Fibroblast of skin of back (primary cell): ENCODE measurements at places on chromosomes 4 and X.

DNA sequence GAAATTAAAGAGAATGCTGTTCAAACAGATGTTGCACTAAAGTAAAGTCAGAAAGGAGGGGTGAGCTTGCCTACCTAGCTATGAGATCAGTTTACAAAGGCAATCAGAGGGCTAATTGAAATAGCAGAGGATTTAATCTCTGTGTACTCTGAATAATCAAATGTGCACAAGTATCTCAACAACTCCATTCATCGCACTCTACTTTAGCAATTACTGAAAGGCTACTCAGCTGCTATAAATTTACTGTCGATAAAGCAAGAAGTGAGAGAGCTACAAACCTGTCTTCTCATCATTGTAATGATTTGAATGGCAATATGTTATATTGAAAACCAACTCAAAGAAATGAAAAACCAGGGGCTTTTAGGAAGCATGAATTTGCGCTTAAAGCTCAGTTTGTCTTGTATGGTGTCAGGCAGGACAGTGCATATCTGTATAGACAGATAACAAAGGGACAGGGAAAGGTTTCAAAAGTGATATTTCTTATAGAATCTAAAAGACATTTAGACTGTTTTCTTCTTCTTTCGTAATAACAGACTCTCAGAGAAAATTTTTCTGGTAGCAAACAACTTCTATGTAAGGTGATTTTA, 34.8 kb downstream of the GC start:
- no peak for DNase-seq

- DNase-seq, result no peak
Measured at GRCh38 chr4:15245006-15245530, 182.8 kb upstream of the C1QTNF7 start.

- peak; percentile 38 for DNase-seq
Measured at GRCh38 chr4:38768968-38769394, 13.8 kb downstream of the TLR10 start.

DNA sequence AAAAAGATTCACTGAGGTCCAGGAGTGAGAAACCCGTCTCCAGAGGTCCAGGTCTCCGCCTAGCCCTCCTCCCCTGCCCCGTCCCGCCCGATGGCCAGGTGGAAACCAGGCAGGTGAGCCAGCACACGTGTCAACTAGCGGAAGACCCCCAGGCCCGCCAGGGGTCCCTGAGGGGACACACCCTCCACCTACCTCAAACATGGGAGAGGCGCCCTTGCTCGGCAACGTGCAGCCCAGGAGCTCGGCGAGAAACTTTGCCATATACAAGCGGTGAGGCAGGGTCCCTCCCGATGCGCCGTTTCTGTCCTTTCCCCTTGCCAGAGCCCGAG, 330.0 kb downstream of the HNRNPD start:
- DNase-seq, result no peak

DNA sequence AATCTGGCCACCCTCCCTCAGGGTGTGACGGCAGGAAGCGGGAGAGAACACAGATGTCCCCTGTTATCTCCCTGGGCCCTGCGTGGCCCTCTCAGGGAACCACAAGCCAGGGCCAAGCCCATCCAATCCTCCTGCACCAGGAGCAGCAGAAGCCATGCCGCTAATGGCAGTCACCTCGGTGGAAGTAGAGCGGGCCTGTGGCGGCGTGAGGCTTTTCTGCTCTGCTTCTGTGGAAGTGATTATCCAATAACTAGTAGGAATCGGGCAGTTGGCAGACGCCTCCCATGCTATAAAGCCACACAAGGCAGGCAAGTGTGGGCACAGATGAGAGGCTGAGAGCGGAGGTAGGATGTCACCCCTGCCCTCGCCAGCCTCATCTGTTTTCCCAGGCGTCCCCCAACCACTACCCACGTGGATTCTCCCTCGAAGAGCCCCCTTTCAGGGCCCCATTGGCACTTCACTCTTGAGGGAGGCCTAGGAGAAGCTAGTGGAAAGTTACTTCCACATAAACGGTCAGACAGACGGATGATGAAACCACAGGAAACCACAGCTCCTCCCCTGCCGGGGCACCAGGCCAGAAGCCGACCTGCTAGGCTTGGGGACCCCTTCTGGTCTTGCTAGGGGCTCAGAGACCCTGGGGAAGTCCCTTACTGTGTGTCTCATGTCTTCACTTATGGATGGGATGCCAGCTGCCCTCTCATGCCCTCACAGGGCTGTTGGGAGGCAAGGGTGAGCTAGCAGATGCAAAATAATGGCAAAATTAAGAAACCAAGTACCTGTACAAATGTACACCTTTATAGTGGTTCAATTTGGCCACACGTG, 18.8 kb upstream of the TMSB4X start:
- peak; percentile 79 for DNase-seq
